ENCODE measurements at places on chromosomes 11 and 22.

DNA sequence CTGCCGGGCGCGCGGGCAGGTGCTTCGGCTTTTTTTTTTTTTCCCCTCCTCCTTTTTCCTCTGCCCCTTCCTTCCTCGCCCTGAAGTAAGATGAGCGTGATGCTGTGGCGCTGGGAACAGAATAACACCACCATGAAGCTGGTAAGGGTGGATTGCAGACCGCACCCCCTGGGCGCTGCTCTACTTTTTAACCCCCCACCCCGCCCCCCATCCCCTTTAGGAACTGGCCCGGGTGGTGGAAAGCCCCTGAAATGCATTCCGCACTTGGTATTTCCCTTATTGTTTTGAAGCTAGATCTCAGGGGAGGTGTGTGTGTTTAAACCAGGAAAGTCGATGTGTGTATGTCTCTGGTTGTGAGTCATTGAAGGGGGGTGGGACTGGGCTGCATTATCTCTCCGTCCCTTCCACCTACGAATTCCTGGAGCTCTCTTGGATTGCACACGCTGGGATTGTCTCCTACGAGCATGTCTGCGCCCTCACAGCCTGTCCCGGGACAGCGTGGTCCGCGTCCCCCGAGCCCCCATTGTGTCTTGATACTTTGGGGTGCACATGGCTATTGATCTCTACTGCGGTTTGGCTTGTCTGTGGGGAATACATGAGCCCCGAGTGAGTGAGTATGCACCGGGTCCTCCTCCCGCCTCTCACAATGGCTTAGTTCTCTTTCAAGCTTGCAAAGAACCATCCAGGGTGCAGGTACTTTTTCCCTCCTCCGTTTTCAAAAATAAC lies 64.9 kb downstream of the NAV2 start:
- peak; percentile 87 for DNase-seq

GRCh38 chr11:128632141-128632791 lies 44.9 kb upstream of the ETS1 start:
- DNase-seq, result peak; percentile 81

- no peak for DNase-seq
These were observed 22.0 kb downstream of the OVOL1 start for GRCh38 chr11:65808744-65809341.

DNA sequence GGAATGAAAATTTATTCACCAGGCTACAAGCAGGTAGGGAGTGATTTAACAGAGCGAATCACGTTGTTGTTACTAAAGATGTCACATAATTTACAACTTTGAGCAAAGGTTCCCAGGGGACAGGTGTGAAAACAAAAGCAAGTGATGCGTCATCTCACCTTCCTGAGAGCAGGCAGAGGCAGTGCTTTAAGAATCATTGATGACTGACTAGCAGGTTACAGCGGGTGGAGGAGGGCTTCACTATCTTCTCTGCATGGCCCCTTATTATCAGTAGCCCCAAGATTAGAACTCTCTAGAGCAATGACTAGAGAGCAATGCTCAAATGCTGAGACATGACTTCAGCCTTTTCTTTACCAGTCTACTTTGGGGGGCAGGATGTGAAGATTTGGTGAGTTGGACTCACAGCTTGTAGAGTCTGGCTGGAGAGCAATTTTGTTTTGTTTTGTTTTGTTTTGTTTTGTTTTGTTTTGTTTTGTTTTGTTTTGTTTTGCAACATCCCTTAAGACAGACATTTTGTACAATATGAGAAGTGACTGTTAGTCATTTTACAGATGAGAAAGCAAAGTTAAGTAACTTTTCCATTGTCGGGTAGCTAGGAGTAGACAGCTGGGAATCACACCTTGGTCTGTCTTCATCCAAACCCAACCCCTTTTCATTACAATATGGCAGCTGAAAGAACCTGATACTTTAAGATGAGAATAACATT lies 84.8 kb downstream of the SLC1A2 start:
- DNase-seq, result no peak

DNA sequence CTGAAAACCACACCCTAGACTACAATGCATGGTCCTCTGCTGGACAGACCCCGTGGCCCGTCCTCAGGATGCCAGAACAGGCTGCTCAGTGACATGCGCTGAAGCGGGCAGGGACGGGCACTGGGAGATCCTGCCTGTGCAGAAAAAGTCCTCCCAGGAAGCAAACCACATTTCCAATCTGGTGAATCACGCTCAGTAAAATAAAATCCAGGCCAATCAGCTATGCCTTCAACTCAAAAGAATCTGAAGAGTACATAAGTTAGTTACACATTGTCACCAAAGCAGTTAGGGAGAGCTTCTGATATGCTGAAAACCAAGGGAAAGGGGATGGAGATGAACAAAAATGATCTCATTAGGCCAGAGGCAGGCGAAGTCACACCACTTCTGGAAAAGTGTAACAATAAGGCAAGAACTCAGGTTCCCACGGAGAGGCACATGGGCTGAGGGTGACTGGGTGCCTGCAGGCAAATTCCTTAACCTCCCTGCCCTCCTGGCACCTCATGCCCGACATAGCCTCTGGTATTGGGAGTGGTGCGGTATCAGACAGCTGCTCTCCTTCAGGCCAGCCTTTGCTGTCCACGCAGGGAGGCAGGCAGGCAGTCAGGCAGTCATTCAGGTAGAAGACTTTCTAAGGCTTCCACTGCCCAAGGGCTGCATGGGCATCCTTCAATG lies 66.4 kb downstream of the APOL5 start:
- peak; percentile 59 for DNase-seq

DNA sequence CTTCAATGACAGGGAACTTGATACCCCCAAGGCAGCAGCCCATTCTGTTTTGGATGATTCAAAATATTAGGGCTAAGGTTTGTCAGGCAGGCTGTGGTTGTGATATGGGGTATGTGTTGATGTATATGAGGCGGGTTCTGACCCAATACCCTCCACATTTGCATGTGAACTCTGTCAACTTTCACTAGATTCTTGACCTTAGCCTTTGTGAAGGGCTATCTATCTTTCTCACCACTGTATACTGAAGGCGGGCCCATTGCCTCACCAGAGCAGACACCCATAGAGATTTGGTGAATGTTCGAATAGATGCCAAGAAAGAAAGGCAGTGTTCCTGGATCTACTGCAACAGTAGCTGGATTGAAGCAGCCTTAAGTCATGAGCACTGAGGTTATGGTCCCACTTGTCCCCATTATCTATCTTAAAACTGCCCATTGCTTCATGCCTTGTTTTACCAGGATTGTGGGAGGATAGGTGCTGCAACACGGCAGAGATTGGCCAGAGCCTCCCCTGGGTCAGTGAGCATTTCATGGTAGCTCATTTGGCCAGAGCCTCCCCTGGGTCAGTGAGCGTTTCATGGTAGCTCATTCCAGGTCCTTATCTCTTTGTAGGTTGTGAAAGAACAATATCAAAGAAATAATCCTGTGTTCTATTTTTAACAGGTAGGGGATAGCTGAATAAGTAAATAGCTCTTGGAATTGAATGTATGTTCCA lies 399.6 kb downstream of the TMEM135 start:
- no peak for DNase-seq

GRCh38 chr11:131875611-131876010 lies 505.2 kb downstream of the NTM start:
- no peak for DNase-seq

- peak; percentile 68 for DNase-seq
These were observed 533.9 kb upstream of the CCDC90B start for GRCh38 chr11:83819931-83820549.

- no peak for DNase-seq
These were observed 43.3 kb upstream of the ADORA2A start for GRCh38 chr22:24384131-24384530.

DNA sequence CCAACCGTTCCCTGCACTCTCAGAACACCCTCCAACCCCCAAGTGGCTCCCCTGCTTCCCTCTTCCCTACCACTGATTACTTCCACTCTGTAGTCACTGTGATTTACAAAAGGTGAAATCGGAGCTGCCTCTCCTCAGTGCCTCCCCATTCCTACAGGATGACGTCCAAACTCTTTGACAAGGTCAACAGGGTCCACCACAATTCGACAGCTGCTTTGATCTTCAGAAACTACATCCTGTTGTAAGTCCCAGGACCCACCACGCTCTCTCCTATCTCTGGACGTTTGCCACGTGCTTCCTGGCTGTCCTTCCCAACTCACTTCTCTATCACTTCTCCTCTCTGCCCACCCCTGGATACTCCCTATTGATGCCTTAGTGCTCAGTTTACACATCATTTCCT lies 85.0 kb upstream of the EIF3D start:
- DNase-seq, result no peak

GRCh38 chr11:446891-447290 lies 3.2 kb upstream of the PTDSS2 start:
- DNase-seq, result no peak

DNA sequence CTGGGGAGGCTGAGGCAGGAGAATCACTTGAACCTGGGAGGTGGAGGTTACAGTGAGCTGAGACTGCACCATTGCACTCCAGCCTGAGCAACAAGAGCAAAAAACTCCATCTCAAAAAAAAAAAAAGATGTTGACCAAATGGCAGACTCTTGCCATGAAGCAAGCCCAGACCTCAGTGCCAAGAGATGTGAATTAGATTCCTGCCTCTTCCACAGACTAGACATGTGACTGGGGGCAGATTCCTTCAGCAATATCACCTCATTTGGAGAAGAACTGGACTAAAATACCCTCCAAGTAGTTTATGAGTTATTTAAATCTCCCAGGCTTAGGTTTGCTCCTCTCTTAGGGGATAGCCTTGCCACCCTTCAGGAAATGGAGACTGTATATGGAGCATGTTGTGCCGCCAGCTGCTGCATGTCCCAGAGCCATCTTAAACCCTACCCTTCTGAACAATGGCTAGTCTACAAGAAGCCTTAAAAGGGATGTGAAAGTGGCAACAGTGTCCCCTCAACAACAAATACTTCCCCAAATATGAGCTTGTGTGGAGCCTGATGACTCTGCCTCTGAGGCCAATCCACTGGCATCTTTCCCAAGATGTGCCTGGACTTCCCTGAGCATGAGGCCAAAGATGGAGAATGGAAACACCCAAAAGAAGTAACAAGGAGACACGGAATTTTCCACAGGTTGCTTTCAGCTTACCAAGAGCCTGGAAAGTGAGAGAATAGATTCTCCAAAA lies 763 bp upstream of the MS4A7 start:
- DNase-seq, result no peak

DNA sequence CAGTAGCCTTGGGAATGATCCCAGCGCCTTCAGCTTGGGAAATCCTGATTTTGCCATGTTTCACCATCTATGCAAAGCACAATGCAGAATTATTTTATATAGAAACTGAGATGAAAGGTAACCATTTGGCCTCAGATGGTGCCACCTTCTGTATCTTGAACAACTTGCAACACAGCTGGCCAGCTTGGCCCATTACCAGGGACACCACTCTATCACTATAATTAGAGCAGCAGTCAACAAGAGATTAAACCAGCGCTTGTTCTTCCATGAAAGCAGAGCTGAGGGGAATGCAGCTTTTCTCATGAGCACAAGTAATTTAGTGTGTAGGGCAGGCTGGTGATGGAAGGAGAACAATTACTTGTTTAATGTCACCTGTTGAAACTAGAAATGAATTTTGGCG lies 6.7 kb upstream of the ZDHHC13 start:
- DNase-seq, result no peak

- peak; percentile 22 for DNase-seq
These were observed at the start of gene KCNA4 for GRCh38 chr11:30016588-30017363. KCNA4 (minus strand) TSS chr11:30017030; CDS start chr11:30012678, 4,352 bp downstream.

GRCh38 chr11:12822392-12823022 lies 148.3 kb downstream of the TEAD1 start:
- DNase-seq, result no peak

DNA sequence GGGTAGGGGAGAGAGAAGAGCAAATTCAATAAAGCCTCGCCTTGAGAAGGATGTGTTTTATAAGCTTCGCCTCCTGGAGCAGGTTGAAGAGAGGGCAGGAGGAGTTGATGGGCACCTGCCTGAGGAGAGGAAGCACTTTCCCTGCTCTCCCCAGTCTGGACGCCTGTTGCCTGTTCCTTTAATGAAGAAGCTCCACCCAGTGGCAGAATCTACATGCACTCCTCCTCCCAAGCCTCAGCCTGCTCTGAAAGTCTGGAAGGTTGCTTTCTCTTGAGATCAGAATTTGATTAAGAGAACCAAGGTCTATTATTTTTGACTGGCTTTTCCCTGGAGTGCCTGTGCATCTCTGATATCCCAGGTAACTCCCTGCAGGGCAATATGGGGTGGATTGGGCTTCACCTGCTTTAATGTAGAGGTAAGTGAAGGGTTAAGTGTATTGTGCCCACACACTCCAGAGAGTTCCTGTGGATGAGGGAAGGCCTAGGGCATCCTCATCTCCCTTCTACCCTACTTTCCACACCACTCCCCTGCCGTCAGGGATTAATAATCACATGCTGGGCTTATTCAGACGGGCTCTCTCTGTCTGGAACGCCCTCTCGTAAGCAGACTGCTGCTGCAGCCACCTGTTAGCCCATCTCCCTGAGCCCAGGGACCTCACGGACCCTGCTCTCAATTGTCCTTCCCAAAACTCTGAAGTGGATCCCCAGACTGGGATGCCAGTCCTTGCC lies 22.3 kb downstream of the NTM start:
- DNase-seq, result peak; percentile 23

- DNase-seq, result no peak
These were observed 875.8 kb downstream of the BRD1 start for GRCh38 chr22:48951836-48952235.

Data from GM03348 (cell line).